ENCODE measurements at places on chromosomes 7 and 10.

DNA sequence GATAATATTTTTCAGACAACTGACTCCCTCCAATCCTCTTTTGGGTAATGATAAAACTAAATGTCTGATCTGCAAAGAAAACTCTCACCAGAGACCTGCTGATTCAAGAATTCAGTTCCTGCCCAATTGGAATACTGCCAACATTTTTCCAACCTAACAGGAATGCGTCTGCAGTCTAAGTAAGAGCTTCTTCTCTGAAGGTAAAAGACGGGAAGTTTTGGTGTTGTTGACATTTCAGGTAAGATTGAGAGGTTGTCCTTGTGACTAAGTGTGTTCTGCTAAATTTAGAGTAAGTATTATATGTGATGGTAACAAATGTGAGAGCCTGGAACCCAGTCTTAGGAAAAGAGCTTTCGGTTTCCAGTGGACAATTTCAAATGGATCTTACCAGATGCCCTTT is 17.6 kb downstream of the IFIT5 start:
- no peak for DNase-seq

DNA sequence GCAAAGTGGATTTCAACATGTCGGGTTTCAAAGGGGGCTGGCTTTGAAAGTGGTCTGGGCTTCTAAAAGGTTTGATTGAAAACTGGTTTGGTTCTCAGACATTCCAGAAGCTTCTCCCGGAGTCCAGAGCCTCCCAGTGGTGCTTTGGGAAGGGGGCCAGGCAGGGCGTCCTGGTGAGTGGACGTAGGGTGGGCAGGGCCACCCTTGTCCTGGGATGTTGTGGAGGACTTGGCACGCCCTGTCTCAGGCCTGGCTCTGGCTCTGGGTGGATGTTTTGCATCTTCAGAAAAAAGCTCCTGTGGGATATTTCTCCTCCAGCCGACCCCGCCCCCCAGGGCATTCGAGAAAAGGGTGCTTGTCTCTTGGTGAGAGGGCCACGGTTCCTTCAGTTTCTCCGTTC is 31.2 kb downstream of the GRIFIN start:
- DNase-seq: no peak

DNA sequence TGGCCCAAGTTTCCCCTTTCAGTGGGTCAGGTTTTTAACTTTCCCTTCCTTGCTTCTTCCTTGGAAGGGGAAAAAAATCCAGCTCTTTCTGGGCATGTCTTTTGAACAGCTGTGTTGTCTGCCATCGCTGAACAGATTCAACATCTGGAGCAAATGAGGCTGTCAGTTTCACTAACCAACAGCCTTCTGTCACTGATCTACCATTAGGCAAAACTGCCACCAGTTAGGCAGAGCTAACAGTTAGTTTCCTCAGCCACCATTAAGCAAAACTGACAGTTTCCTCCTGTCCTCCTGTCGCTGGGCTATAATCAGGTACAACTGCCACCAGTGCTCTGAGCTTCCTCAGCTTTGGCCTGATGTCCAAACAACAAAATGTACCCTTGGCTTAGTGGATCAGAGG is 81.9 kb downstream of the NPTX2 start:
- DNase-seq: no peak

- DNase-seq: no peak
These were observed 628 bp downstream of the HPSE2 start for GRCh38 chr10:99234791-99235657.

DNA sequence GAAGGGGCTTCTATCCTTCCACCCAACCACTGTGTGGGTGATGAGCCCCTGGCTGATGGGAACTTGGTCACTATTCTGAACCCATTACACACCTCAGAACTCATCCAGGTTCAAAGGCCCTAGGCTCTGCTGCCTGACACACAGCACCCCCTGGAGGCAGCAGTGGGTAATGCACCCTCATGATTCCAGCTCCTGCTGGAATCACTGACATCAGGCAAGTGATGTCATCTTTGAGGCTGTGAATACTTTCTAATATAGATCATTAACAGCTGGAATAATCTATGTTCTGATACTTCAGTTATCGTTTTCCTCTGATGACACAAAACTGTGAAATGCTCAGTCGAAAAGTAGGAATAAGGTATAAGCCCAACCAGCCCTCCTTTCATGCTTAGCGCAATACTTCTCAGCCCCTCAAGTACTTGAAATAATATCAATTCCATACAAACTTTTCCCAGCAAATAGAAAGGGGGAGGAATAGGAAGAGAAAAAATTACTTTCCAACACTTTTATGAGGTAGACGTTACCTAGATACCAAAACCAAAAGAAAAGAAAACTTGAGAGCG is 7.5 kb upstream of the RBP3 start:
- DNase-seq: peak; percentile 37

- DNase-seq: no peak
These were observed 8.1 kb downstream of the SFR1 start for GRCh38 chr10:104130041-104130440.

DNA sequence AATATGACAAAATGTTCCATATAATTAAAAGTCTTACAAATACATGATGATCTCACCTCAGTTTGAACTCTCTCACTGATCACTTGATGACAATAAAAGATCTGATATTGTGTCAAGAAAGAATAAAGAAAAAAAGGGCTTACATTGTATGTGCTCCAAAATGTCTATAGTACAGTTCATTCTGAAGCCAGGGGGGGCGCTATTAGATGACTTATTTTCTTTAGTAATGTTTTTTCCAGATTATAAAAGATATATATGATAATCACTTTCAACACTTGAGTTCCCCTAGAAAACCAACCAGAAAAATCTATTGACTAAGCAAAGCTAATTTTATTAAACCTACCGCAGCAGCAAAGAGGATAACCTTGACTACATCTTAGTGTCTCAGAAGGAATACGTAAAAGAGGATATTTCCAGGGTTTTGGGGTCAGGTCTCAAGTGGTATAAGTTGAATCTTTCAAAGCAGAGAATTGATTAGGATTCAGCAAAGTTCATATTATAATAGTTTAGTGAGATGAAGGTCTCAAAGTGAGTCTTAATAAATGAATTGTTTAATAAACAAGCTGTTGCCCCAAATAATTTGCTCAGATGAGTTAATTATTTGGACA is 55.8 kb downstream of the PTN start:
- DNase-seq: no peak

DNA sequence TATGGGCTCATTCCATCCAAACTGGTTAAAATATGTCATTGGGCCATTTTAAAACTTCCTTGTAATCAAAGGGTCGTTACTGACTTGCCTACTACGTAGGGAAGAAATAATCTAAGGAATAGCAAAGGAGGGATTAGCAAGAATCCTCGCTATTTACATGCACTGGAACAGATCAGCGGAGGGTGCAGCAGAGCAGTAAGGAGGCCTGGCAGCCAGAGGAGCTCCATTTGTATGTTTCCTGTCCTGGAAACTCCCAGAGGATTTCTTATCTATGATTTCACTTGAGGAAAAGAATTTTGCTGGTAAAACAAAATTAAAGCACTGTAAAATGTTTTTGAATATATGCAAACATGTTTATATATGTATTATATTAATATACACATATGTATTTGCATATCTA is 107.3 kb downstream of the TPK1 start:
- DNase-seq: no peak

GRCh38 chr10:123754123-123754522 is 88.0 kb downstream of the GPR26 start:
- DNase-seq: no peak

DNA sequence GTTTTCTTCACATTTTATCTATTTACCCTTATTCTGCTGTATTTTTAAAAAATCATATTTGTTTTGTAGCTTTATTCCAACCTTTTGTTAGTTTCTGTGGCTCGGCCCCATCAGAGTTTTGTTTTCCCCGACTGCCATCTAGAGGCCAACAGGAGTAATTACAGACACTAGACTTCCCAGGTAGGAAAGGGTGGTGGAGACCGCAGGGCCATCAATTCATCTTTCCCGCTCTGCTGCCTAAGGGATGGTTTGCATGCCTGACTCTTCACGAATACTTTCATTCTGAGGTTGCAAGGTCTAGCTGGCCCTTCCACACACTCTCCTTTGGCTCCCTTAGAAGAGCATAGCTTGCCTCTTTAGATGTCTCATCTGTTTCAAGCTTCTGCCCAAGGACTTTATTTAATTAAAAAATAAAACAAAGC is 38.3 kb downstream of the LYZL2 start:
- no peak for DNase-seq

GRCh38 chr7:114086914-114087652 is 168.3 kb upstream of the PPP1R3A start:
- DNase-seq: no peak

DNA sequence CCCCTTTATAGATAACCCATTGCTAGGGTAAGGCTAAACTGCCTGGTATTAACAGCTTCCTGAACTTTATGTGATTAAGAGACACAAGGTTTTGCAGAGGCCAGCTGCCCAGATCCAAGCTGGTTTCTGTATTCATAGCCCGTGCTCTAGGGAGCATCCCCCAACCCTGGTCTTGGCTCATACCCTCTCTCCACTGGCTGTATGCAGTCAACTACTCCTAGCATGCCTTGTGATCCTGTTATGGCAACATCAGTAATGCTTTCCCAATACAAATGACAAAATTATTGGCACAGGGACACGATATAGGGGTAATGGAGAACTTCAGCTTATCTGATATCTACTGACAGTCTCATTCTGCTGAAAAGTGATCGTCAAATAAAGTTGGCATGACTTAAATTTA is 202.8 kb upstream of the MKLN1 start:
- DNase-seq: no peak

- DNase-seq: no peak
These were observed 292.5 kb downstream of the TCERG1L start for GRCh38 chr10:131018886-131019500.

GRCh38 chr10:116111483-116112095 is 161.4 kb downstream of the GFRA1 start:
- no peak for DNase-seq

DNA sequence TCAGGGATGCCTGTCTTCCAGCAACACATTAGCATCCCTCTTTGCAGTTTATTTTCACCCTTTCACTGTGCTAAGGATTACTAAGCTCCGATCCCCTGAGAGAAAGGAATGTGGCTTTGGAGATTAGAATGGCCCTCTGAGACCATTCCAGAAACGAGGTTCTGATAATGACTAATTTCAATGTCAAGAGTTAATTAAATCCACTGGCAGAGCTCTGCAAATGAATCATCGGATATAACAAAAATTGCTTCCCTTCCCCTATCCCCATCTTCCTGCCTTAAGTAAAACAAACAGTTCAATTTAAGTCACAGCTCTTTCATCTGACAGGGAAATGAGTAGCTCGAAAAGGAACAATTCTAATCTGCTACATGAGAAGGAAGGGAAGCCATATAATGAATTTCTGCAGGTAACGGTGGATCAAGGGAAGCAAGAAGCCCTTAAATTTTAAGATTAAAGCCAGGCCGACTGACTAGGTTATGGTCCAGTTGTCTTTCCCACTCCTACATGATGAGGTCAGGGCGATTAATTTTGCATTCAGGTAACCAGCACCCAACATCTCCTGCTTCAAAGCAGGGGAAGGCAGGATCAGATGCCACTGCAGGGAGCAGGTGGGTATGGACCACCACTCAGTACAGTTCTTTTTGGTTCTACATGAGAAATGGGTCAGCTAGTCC is 50.5 kb downstream of the MALSU1 start:
- DNase-seq: no peak

GRCh38 chr7:155141562-155141961 is 71.4 kb downstream of the HTR5A start:
- no peak for DNase-seq

DNA sequence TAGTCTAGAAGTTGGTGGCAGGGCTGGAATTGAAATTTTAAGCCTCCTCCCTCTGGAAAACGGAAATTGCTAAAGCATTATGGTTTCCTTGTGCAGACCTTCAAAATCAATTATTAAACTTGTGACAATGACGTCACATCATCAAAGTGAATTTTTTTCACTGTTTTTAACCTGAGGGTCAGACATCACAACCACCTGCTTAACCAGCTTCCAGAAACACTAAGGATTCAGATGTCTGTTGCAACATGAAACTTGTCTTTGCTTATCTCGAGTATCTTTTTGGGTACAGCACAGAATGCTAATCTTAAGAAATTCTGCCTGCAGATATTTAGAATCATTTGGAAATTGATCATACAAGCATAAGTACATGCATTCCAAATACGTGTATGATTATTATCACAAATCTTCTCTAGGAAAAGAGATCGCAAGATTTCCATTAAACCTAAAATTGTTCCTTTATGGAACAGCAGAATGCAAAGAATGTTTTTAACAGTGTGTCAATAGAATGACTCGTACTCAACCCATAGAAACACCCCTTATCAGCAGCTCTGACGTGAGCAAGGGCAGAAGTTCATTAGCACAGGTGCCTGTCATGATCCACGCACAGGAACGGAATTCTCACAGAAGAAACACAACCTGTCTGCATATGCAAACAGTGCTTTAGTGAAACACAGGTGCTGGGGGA is 4.1 kb upstream of the GTPBP4 start:
- no peak for DNase-seq

DNA sequence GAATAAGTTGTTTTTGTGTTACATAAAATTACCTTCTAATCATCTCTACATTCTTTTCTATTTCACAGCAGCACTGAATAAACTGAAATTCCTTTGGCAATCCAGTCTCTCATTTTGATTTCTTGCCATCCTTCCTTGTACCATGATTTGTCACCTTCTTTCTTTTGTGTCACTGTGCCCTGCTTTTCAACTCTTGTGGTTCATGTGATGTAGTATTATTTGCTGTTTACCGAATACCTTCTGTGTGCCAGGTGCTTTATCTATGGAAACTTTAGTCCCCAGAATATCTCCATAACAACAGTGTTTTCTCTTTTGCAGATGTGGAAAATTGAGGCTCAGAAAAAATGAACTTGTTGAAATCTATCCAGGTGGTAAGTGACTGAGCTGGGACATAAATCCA is 220.3 kb downstream of the STK31 start:
- no peak for DNase-seq

DNA sequence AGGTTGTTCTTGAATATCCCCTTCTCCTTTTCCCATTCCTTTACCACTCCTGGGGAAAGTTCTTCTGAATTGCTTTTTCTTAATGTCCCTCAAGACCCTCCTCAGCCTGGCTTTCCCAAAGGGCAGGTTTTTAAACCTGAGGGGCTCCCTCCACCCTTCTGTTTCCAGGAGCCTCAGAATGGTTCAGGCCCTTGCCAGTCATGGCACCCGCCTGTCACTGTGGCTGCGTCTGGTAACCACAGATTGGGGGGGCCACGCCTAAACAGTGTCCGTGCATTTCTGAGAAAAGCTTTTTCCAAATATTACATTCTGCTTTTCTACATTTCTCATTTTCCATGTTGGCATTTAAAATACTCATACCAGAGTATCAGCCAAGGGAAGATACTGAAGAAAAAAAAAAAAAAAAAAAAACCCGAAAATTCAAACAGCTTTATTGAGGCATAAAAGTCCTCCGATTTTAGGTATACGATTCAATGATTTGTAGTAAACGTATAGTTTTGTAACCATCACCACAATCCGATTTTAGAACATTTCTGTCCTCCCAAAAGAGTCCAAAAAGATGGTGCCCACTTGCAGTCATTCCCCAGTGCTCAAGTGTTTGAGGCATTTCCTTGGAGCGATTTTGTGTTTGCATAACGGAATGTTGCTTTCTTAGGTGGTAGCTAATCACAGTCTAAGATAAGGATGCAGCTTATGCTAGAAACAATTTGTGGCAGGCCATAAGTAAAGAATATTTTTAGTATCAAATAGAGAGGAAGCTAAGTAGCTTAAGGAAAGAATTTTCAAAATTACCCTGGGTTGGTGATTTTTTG is 22.1 kb downstream of the HKDC1 start:
- no peak for DNase-seq

- peak; percentile 5 for DNase-seq
These were observed 233.9 kb upstream of the CACNA2D1 start for GRCh38 chr7:82677493-82677892.

GRCh38 chr10:120824881-120825309 is 26.3 kb upstream of the WDR11 start:
- DNase-seq: no peak

Measured in stimulated activated CD4-positive, alpha-beta T cell treated with anti-CD3 and anti-CD28 coated beads, Interleukin-12 subunit alpha, Interleukin-12 subunit beta, amount 100 ng/mL, for 24 hours (primary cell).